NCI-H510A treated with DMSO at 0.1 percent for 48 hours (cell line): ENCODE measurements at places on chromosomes 4 and X.

DNA sequence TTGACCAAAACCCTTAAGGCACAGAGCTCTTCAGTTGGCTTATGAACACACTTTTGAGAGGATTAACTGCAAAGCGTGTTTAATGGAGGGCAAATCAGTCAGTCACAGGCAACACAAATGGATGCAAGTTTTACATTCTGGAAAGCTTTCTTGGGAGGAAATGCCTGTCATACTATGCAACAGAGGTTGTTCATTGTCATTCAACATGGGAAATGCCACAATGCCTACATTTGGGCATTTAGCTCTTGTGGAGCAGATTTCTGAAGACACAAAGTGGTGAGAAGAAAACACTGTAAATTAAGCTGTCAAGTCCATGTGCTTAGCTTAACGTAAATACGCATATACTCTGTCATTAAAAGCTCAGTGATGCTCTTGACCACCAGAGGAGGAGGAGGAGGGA lies 41.1 kb downstream of the CBLL2 start:
- no peak for DNase-seq

DNA sequence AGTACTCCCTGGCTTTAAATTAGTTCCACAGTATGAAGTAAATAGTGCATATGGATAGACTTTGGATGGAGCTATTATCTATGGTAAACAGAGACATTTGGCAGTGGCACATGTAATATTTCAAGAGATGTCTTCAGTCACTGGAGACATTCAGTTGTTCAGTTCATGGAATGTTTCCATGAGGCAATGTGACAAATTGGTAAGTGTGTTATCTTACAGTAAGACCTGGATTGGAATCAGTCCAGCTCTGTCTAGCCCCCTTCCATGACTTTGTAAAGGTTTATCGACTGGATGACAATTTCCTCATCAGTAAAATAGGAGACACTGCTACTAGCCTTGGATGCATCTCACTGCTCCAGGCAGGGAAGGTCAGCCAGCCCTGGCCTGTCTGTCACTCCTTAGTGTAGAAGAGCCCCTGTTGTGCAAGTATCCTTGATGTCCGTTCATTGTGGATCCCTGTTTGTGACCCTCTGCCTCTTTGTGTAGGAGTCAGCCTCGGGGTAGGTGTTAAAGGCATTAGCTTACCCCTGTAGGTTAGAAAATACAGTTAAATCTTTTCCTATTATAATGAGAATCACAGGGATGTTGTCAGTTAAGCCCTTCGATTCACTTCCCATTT lies 335.9 kb downstream of the ANK2 start:
- no peak for DNase-seq

- no peak for DNase-seq
These were observed 85.7 kb upstream of the PTPN13 start for GRCh38 chr4:86508436-86508835.

- DNase-seq = no peak
These were observed 234.9 kb downstream of the TECRL start for GRCh38 chr4:64174247-64174882.

GRCh38 chr4:93814722-93815121 lies 13.8 kb upstream of the ATOH1 start:
- no peak for DNase-seq

DNA sequence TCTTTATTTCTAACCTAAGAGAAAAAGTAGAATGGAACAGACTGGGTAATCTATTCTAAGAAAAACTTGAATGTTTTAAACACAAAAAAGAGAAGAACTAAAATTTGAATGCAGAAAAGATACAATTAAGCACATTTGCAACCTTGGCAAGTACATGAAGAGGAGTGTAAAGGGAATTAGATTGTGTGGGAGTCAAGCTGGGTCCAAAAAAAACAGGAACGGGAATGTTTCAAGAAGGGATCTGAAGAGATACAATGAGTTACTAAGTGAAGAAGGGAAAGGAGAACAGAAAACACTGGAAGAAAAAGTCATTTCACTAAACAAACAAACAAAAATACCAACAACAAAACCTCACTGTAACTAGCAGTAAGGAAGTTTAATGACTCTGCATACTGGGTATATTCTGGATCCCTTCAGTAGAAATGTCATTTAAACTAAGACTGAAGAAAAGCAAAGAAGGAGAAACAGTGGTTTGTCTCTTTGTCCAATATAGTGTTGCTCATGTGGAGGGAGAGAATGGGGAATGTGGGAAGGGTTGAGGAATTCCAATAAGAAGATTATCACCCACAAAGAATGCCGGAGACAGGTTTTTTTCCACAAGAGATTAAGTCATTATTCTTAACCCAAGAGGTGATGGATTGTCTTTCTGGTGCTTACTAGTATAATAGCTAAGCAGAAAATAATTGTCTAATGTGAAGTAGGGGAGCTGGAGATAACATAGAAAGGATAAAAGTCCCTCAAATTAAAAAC lies 50.4 kb upstream of the PTPN13 start:
- DNase-seq = no peak

GRCh38 chr4:73675623-73676022 lies 55.4 kb upstream of the RASSF6 start:
- DNase-seq = peak; percentile 87

DNA sequence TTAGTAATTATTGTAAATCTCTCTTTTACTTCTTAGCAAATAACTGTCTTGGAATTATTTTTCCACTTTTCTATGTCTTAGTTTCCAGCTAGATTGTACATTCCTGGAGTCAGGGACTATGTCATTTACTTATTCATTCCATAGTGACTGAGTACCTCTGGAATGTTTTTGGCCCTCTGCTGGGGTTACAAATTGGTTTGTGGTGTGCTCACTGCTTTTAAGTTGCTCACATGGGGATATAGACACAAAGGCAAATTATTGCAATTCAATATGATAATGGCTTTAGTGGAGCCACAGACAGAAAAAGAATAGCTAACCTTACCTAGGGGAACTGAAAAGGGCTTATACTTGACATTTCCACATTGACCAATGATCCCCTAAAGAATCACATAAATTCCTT lies 63.7 kb upstream of the PDGFRA start:
- no peak for DNase-seq

DNA sequence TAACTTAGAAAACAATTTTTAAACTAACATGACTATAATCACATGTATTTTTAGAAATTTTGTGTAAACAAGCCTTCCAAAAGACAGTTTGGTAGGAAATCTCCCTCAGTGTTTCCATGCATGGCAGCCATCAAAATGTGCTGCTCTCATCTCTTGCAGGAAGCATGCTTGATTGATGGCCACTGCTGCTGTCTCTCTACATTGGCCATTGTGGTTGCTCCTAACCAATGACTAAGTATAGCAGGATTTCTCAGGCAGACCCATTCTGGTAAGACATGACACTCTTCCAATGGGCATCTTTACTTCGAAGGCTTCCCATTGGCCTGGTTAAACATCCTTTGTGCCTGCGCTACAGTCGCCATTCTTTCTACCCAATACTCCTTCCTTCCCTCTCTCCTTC lies 78.9 kb upstream of the GUCY1A1 start:
- no peak for DNase-seq

DNA sequence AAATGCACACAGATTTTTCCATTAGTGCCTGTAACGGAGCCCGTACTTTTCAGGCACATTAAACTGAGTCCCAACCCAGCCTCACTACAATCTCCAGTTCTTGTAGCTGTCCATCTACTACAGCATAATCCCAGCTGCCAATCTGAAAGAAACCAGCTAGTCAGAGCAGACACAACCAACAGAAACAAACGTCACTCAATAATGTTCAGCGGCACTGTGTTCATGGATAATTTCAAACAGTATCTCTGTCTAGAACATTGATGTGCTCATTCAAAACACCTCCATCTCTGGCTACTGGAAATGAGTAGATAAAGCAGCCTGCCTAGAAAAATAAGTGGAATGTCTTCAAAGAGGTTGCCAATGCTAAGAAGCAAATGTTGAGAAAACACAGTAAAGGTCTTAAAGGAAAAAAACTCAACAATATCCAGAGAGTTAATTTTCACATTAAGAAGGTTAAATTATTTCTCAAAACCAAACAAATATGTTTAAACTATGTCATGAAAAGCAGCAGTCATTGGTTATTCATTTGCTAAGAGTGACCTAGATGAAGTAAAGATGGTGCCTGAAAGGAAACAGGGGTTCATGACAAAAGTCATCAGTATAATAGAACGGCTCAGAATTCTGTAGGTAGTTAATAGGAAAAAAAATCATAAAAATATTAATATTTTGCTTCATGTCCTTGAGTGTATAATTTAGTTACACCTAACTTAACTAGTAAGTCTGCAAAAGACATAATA lies 245.1 kb upstream of the MAB21L2 start:
- no peak for DNase-seq
